ENCODE measurements at places on chromosomes 4 and X.

GRCh38 chrX:69189576-69190371, 24.5 kb upstream of the PJA1 start:
- no peak for DNase-seq

DNA sequence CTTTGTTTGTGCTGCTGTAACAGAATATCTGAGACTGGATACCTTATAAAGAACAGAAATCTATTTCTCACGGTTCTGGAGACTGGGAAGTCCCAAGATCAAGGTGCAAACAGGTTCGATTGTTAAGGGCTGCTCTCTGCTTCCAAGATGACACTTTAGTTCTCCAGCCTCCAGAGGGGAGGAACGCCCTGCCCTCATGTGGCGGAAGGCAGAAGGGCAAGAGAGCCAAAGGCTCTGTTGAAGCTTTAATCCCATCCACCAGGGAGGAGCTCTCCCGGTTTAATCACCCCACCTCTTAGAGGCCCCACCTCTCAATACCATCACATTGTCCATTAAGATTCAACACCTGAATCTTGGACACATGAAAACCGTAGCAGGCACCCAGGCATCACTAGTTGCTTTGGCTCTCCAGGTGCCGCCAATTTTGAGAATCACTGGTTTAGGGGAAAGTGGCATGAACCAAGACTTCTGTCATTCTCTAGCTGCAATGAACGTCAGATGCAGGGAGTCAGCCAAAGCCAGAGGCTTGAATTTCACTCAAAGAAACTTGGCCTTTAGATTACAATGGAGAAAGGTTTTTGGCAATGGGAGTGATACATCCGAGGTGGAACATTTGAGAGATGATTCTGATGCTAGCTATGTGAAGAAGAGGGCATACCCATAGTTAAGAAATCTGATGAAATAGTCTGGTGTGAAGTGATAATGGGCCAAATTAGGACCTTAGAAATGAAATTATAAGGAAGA, 15.7 kb downstream of the FHL1 start:
- no peak for DNase-seq

DNA sequence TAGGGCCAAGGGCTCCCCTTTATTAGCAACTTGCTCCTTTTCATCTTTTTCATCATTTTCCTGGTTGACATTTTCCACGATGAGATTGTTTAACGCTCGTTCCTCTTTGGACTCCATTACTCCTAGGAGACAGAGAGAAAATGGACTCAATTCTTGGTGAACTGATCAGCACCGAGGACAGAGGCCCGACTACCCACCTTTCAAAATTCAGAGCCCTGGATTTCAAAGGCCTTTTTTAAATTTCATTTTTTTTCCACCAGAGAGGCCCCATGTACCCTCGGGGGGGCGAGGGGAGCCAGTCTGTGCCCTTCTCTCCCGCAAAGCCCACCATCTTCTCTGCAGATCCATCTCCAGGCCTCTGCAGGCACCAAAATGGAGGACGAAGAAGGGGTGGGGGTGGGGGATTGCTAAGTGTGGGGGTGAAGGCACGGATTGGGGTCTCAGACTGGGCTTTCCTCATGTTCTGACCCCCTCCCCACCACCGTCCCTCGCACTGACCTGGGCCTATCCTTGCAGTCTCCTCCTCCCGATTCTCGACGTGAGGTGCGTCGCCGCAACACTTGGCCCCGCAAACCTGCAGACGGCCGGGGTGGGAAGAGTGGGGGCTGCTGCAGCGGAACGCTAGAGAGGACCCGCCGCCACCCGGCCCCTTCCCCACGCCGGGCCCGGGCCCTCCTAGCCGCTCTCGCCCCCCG, 783 bp downstream of the BEX2 start:
- no peak for DNase-seq

- DNase-seq = no peak
Measured at GRCh38 chr4:123421937-123422781, 25.6 kb downstream of the SPRY1 start.

- DNase-seq = no peak
Measured at GRCh38 chr4:3721186-3721585, 45.0 kb upstream of the ADRA2C start.

- DNase-seq = no peak
Measured at GRCh38 chrX:108735091-108735678, 1.2 kb downstream of the IRS4 start.

DNA sequence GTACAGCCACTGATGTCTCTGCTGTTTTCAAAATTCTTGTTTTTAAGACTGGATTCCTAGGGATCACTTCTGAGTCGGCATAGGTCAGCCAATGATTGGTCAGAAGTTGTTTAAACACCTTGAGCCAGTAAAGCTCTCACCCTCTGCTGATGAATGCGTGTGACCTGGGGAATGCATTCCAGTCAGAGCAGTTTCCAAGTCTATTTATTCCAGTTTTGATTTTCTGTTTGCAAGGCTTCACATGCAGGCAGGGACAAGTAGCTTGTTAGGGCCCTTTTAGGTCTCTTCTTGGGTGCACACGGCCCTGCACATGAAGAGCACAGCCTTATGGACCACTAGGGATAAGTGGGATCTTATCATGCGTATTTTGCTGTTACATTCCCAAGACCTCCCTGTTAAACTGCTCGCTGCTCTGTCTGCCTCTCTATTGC, 47.0 kb downstream of the KLHL15 start:
- no peak for DNase-seq

DNA sequence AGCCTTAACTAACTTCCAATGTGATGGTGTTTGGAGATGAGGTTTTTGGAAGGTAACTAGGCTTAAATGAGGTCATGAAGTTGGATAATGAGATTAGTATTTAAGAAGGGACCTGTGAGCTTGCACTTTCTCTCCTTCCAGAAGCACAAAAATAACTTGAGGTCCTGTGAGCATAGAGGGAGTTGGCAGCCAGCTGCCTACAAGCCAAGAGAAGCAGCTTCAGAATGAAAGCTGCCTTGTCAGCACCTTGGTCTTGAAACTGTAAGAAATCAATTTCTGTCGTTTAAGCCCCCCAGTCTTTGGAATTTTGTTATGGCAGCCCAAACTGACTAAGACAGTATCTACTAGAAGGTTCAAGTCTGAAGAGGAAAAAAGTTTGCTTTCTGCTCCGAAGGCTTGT, 280.2 kb upstream of the GALNTL6 start:
- no peak for DNase-seq

GRCh38 chrX:69093960-69094871, 71.0 kb downstream of the PJA1 start:
- no peak for DNase-seq

DNA sequence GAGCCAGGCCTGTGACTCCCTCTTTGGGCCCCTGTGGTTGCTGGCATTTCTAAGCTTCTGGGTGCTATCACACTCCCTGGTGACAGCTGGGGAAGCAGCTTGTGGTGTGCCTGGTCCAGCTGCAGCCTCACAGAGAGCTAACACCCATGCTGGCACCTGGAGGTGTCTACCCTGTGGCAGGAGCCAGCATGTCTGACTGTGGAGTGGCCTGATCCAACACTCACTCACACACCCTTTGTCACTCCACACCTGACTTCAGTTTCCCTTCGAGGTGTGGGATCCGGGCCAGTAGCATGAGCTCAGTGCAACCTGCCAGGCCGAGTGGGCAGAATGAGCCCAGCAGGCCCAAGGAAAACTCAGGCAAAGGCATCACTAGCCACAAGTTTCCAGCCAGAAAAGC, 67.5 kb downstream of the TECRL start:
- DNase-seq = no peak

DNA sequence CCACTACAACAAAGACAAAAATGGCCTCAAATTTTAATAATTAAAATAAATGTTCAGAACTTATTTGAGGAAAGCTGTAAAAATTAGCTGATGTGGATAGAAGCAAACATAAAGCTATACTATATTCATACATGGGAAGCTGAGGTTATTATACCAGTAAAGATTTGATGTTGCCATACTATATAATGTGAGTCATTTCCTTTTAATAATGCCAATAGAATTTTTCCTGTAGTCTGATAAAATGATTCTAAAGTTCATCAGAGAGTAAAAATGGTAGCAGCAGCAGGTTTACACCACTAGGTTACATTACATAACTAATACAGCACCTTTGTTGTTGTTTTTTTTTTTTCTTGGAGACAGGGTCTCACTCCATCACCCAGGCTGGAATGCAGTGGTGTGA, 45.5 kb upstream of the CYP2U1 start:
- no peak for DNase-seq

- DNase-seq = no peak
Measured at GRCh38 chrX:113726898-113727297, 857.0 kb upstream of the HTR2C start.

DNA sequence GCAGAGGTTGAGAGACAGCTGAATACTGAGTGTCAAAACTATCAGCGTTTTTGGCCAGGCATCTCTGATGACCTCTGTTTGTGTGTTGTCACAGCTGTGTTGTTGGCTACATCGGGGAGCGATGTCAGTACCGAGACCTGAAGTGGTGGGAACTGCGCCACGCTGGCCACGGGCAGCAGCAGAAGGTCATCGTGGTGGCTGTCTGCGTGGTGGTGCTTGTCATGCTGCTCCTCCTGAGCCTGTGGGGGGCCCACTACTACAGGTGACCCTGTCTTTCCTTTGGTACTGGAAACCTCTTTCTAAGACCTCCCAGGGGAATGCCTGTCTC, 86.9 kb downstream of the EGF start:
- no peak for DNase-seq

DNA sequence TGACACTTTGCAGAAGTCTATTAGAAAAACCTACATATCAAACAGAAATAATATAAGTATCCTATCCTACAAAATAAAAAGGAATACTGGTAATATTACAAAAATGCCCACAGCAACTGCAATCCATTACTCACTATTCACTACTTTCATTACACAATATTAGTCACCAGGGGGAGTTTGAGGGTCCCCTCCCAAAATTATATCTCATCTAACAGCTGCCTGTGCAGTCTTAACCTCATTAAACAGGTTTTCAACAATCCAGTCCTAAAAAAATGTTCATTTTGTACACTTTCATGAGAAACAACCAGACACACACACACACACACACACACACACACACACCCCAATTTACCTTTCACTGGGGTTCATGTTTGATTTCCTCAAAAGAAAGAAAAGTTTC, 2.9 kb downstream of the CLOCK start:
- DNase-seq = no peak

- DNase-seq = no peak
Measured at GRCh38 chr4:69781458-69782418, 21.3 kb upstream of the SULT1B1 start.

- DNase-seq = peak; percentile 66
Measured at GRCh38 chr4:185213877-185214276, 4.5 kb downstream of the SNX25 start.

GRCh38 chr4:30939069-30939468, 218.9 kb downstream of the PCDH7 start:
- DNase-seq = no peak

- DNase-seq = peak; percentile 62
Measured at GRCh38 chr4:48270951-48271473, 1.4 kb upstream of the TEC start.

- peak; percentile 26 for DNase-seq
Measured at GRCh38 chrX:54357414-54358377, at the start of gene WNK3. Gene WNK3, minus strand, starts transcription at chrX:54358046.

DNA sequence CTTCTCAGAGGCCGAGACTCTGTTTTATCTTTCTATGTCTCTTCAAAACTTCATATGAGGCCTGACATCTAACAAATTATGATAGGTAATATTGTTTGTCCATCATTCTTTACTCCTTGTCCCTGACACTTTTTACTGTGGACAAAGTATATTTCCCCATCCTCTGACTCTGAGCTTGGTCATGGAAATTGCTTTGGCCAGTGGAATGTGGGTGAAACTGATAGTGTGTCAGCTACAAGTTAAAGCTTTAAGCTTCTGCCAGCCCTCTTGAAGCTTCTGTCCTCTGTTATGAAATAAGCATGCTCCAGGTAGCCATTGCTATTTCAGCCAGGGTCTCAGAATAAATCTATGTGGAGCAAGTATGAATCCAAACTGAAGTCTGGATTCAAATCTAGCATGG, 604.6 kb downstream of the BCOR start:
- DNase-seq = no peak

- no peak for DNase-seq
Measured at GRCh38 chr4:12562021-12562420, 922.1 kb downstream of the RAB28 start.

DNA sequence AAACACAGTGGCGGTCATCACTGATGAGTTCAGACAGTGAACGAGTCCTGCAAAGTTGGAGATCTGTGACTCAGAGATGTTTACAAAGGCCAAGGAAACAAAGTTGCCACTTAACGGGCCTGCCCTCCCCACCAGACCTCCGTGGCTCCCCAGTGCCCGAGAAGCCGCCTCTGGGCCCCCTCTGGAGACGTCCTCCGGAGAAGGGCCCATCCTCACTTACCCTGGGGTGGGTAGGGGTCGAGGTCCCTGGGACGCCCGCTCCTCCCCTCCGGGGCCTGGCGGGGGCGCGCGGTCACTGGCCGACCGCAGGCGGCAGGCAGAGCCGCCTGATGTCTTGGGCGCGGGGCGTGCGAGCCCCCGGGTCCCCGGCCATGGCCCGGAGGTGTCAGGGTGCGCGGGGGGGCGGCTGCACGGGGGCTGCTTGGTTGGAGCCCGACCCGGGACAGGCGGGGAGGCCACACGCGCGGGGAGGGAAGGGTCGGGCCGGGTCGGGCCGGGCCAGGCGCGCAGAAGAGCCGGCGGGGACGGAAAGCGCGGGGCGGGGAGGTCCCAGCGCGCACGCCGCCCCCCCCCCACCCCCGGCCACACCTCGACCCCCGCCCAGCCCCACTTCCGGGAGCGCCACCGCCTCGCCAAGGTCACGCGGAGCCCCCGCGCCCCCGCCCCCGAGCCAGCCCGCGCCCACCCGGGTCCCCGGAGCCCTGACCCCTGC, 529 bp downstream of the DHRSX start:
- DNase-seq = peak; percentile 62

GRCh38 chrX:74467656-74468055, 46.4 kb downstream of the SLC16A2 start:
- no peak for DNase-seq

GRCh38 chrX:148909758-148910157, 409.3 kb downstream of the AFF2 start:
- DNase-seq = no peak

DNA sequence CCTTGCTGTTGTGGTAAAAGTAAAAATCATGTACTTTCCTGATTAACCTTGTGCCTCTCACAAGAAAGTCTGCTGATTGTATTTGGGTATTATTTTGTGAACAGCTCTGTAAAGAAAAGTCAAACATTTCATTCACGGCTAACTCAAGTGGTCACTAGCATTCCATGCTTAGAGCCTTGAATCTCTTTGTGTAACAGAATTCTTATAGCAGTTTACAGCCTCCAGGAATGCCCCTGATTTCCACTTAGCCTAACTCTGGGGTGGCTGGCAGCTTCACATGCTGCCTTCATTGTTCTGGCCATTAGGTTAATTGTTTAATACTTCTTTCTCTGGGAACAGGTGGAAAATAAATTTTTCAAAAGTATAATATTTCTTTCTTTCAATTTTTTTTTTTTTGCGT, 226.7 kb downstream of the RBMX2 start:
- DNase-seq = no peak

DNA sequence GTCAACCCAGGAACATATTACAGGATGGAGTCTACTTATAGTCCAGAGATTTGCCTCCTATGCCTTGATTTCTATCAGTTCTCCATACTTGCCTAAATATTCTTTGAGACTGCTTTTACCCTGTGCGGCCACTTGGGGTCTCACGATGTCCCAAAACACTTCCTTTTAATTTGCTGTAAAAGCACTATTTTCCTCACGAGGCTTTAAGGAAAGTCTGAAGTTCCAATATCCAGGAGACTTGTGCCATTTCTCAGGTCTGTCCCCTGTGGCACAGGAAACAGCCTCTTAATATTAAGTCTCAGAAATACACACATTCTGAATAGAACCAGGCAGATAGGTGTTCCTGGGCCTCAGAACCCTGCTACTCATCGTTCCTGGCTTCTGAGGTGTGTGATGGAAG, 142.9 kb downstream of the TMEM164 start:
- DNase-seq = no peak
